Sciatic nerve (tissue), 2 donors: ENCODE measurements at places on chromosomes 11 and 22. TPM values are rescaled to one million over a fixed set of nuclear protein-coding genes. Genes with fewer than 3 reads are reported as not detected.

C11orf42 gene
- total RNA-seq = not detected

P2RY6 gene
- 3.6 TPM for total RNA-seq

SDHD gene
- 75.5 TPM for total RNA-seq

ISX gene
- total RNA-seq = not detected

HIC2 gene
- 4.8 TPM for total RNA-seq

SLC22A12 gene
- not detected for total RNA-seq

BSX gene
- not detected for total RNA-seq

CD3D gene
- total RNA-seq = 3.8 TPM

KLHDC7B gene
- total RNA-seq = 0.13 TPM
